ENCODE measurements at places on chromosomes 6 and 20.

GRCh38 chr6:132919045-132919860 is 104.9 kb downstream of the RPS12 start:
- DNase-seq: no peak

GRCh38 chr6:139879823-139880356 is 505.4 kb upstream of the CITED2 start:
- no peak for DNase-seq

GRCh38 chr20:24627291-24627690 is 157.9 kb downstream of the SYNDIG1 start:
- no peak for DNase-seq

DNA sequence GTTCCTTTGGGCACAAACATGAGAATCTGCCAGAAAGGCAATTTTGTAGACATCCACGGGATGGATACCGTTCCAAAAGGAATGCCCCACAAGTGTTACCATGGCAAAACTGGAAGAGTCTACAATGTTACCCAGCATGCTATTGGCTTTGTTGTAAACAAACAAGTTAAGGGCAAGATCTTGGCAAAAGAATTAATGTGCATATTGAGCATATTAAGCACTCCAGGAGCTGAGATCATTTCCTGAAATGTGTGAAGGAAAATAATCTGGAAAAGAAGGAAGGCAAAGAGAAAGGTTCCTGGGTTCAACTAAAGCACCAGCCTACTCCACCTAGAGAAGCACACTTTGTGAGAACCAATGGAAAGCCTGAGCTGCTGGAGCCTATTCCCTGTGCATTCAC is 103.9 kb upstream of the ARG1 start:
- DNase-seq: no peak

DNA sequence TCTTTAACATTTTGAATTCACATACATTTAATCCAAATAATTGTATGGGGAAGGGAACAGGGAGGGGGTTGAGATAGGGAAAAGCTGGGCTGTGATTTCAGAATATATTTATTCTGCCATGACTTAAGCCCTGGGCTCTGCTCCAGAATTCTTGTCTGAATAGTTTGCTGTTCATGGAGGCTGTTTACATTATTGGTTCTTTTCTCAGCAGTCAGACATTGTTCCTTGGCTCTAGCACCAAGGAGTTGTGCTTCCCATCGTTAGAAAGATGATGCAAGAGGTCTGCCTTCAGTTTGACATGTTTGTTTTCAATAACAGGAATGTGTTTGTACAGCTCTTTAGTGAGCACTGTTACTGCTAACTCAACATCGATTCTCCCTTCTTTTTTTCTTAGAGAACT is 198.8 kb upstream of the CDYL start:
- DNase-seq: no peak

- no peak for DNase-seq
Measured at GRCh38 chr20:60804918-60805630, 447.0 kb upstream of the CDH4 start.

- no peak for DNase-seq
Measured at GRCh38 chr20:1375515-1375914, 17.3 kb downstream of the FKBP1A start.

DNA sequence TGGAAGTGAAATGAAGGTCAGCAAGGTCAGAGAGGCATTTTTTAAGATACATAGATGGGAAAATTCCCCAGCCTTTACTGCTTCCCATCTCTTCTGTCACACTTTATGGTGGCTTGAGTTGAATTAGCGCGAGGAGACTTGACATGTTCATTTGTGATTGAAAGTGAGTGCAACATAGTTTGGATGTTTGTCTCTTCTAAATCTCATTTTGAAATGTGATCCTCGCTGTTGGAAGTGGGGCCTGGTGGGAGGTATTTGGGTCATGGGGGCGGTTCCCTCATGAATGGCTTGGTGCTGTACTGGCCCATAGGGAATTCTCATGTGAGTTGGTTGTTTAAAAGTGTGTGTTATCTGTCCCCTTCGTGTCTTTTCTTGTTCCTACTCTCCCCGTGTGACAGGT is 237.2 kb downstream of the CDKAL1 start:
- DNase-seq: no peak

DNA sequence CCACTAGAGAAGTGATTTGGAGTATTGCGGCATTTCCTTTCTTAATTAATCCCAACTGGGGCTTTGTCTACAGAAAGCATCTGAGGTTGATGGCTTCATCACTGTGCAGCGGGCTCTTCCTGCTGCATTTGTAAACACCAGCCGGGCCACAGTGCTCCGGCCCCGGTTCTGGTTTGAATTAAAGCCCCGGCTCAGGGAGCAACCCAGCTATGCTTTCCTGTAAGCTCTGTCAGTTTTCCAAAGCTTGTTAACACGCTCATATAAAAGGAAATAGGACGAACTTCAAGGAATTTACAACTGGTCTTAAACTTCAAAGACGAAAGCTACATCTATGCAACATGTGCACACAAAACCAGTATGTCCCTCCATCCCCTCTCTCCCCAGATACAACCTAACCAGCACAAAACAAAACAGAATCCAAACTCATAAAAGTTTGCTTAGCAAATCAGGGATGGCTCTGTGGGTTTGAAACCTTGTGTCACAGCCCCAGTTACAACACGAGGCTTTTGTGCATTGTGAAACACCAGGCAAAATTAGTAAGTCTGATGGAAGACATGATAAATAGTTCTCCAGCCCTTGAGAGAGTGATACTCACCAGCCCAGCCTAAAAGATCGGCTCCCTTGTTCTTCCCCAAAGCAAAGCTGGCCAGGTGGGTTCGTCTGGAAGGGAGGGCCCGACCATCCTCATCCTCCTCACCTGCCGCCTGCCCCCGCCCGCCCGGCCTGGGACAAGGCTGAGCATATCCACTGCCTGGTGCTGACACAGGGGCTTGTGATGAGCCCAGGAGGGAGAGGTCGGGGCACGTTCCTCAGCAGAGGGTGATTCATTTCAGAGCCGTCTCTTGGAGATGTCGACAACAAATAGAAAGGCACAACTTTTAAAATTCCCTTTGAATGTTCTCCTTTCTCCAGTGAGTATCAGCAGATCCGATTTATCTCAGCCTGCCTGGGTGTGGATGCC is 197.9 kb downstream of the TFAP2C start:
- no peak for DNase-seq

GRCh38 chr20:8974009-8974708 is 94.7 kb upstream of the PLCB4 start:
- DNase-seq: no peak

DNA sequence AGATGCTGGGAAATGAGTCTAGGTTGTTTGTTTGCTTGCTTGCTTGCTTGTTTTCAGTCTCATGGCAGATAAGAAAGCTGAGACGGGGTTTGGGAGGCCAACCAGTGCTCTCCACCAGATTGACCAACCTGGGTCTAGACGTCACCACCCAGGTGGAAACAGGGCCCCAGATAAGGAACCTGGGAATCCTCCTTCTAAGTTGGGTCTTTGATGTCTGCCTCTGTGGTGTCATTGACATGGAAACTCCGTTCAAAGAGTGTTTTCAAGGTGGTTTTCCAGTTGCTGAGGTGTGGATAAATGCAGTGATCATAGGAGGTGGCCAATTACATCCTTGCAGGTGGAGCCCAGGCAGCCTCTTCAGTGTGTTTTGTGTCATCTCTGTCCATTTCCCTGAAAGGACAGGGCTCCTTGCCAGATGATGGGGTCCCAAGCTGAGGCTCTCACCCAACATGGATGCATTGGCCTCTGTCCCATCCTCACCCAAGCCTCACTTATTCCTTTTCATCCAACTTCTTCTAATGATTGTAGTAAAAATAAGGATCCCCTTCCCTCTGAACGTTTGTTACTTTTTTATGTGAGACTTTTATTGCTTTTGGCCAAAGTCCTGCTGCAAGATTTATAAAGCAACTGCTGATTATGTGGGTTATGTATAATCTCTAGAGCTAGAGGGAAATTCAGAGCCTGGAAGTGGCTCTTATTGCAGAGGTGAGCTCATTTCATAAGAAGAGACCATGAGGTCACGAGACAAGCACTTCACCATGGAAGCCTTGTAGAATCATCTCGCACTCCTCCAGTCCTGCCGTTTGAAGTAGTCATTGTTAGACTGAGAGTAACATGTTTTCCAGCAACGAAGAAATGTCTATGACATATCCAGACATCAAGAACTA is 32.0 kb upstream of the SYNDIG1 start:
- DNase-seq: no peak

DNA sequence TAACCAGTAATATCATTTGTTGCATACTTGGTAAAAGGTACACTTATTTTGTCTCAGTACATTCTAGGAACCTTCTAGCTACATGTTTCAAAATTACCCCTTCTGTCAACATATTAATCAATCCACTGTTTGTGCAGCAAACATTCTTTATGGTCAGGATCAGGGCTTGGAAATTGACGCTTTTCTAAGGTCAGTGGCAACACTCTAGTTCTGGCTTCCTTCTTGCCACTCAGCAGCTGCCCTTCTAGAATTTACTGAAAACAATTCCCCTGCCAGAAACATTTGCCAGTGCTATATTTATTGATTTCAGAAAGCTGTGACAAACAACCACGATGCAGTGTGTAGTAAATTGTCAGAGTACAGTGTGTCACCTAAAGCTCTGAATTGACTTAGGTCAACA is 84.7 kb upstream of the FBXL4 start:
- no peak for DNase-seq

- DNase-seq: no peak
Measured at GRCh38 chr6:140043762-140044378, 669.4 kb upstream of the CITED2 start.

- no peak for DNase-seq
Measured at GRCh38 chr6:62150048-62150663, 135.9 kb downstream of the KHDRBS2 start.

DNA sequence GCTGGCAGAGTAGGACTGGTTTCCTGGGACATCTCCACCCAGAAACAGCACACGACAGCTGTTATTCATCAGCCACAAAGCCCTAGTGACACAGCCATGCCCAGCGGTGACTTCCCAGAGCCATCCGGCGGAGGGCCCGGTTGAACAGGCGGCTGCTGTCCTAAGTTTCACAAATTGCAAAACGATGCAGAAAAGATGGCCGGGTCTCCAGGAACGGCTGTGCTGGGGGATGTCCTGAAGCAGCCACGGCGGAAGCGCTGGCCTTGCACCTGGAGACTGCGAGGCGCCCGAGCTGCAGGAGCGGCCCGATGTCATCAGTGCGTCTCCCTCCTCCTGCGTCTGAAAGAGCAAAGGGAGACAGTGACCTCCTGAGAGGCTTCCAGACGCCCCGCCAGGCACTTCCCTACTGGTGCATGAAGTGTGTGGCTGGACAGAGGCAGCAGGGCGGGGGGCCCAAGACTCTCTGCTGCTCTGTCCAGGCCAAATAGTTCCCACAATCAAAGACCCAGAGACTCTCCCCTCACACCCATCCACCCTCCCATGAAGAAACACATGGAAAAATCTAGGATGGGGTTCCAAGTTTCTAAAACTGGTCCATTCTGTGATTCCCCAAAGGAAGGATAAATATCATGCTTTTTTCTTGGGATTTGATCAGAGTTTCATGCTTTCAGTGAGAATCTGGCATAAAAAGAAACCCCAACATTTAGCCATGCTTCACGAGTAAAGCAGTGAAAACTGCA is 44.0 kb downstream of the SSR1 start:
- no peak for DNase-seq

DNA sequence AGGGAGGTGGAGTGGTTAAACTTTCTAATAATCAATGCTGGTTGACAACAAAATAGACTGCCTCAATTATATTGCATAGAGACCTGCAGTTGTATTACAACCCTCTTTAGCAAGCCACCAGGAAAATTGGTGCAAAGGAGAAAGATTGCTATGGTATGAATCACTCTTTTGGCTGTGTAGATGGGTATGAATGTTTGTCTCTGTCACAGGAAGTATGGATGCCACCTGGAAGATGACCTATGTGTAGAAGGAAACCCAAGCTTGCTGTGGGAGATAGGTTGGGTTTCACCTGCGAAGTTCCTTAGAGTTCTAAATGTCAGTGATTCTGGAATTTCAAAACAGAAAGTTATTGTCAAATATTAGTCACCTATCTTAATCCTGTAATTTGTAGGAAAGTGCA is 134.6 kb downstream of the SOBP start:
- DNase-seq: no peak

DNA sequence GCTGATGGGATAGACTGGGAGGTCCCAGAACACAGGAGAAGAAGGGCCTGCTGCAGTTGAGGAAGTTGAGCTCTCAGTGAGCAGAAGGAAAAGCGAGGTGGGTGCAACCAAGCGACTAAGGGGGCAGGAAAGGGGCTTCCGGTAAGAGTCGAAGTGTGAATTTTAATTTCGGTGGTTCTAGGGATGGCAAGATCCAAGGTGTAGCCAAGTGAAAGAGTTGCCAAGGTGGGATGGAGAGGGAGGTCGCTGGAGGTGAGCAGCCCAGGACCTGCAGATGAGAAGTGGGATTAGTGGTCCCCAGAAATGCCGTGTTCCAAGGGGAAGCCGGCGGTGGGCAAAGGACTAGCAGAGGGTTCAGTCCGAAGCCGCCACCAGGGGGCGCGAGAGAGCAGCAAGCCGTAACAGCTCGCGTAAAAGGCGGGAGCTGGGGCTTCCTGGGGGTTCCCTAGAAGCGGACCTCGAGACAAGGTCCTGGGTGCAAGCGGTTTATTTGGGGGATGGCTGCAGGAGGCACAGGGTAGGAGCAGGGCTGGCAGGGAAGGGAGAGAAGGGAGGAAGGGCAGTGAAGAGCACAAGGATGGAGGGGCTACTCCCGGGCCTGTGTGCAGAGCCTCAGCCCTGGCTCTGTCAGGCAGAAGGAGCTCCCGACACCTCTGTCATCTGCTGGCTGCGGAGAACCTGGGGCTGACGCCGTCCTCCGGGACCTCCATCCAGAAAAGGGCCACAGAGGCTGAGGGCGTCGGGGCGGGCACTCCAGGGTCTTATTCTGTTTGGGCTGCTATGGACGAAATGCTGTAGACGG is 103.6 kb downstream of the PAX1 start:
- no peak for DNase-seq

GRCh38 chr6:9155836-9156235 is 720.5 kb upstream of the SLC35B3 start:
- DNase-seq: no peak

DNA sequence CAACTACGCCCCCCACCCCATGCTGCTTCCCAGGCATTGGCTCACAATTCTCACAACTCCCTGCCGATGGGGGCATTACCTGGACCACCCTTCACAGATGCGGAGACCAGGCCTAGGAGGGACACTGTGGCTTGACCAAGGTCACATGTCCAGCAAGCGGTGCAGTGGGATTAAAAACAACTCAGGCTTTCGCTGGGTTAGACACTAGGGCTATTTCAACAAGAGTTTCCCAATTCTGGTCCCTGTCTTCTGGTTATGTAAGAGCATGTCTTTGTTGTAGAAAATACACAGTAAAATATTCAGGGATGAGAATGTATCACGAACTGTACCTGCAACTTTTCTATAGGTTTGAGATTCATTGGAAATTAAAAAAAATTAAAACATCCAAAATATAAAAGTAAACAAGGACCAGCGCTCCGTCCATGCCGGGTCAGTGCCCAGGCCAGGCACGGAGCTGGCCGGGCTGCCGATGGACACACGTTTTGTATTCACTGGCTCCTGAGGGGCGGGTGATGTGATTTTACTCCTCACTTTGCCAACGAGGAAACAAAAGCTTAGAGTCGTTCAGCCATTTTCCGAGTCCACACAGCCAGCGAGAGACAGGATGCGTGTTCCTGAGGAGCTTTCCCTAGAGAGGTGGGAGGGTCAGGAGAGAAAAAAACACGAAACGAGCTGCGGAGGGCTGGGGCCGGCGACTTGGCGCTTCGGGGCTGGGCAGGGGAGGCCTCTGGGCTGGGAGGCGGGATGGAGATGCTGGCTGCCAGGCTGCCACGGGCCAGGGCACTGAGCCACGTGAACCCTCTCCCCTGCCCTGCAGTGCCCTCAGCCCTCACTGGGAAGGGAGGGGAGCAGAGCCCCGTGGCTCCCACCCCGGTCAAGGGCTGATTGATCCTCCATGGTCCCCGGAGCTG is 17.1 kb upstream of the VSTM2L start:
- DNase-seq: no peak
